ENCODE measurements at places on chromosomes 12 and 14.

DNA sequence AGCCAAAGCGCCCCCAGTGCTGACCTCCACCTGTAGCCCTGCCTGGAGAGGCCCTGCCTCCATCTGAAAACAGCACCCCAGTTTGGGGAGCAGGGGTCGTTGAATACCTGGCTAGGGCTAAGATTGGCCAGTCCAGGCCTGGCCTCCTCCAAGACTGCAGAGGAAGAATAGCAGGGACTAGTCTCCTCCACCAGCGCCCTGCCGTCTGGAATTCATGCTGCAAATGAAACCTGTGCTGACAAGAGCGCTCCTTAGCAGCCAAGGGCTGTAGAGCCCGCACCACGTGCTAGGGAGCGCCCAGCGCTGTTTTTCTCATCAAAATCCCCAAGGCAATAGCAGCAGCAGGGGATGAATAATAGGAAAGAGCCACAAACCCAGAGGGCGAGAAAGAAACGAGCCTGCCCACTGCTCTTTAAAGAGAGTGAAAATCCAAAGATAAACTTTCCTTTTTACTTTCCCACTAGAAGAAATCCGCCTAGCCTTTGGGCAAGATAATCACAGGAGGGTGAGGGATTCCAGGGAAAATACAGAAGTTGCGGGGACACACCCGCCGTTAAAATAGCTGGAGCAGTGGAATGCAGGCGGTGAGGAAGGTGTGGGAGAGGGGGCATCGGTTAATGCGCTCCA, 3.3 kb downstream of the COL2A1 start:
- no peak for DNase-seq

- no peak for DNase-seq
Measured at GRCh38 chr12:102528111-102528510, 47.7 kb upstream of the IGF1 start.

DNA sequence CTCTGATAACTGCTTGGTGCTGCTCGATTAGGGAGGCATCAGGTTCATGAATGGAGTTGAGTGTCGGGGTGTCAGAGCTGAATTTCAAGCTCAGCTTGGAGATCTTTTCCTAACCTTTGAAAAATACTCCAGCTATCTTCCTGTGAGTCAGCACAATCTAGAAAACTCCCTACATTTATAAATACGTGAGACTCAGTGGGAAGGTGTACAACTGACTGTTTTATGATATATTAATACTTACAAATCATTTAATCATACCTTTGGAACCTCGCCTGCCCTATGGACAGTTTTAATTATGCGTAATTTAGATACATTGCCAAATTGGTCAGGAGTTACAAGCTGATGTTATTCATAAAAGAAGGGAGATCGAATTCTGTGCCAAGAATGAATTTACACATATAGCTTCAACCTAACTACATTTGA, 961 bp downstream of the CMAS start:
- DNase-seq: peak; percentile 4

- no peak for DNase-seq
Measured at GRCh38 chr12:6912164-6912935, 2.0 kb upstream of the ENO2 start.

- no peak for DNase-seq
Measured at GRCh38 chr12:123938679-123939480, 33.8 kb downstream of the CCDC92 start.

GRCh38 chr12:19957308-19958125, 410.8 kb upstream of the PDE3A start:
- no peak for DNase-seq

DNA sequence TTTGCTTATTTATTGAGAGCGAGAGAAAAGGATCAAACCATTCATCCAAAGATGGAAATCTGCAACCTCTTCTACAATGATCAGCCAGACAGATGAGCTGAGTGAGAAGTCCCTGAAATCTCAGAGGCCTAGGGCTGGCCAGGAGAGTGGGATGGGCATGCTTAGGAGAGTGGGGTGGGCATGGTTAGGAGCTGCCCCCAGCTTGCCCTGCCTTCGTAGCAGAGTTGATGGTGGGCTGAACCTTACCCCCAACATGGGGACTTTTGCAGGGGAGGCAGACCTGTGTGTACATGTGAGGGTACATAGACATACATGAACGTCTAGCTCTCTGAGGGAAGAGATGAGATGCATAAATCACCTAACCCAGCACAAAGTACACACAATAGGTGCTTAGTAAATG, 95.7 kb upstream of the ESRRB start:
- DNase-seq: no peak

DNA sequence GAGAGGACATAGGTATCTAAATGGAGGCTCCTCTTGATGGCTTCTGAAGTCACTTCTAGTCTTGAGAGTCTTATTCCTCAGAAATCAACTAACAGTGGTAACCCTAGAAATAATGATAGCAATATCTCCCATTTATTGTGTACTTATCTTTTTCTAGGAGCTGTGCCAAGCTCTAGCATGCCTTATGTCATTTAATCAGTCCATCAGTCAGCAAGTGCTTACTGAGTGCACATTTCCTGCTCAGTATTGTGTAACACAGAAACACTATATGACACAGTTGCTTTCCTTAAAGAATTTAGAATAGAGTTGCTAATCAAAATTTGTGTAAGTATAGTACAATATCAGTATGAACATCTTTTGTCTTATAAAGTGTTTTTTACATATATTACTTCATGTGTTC, 36.6 kb downstream of the KRT76 start:
- no peak for DNase-seq

DNA sequence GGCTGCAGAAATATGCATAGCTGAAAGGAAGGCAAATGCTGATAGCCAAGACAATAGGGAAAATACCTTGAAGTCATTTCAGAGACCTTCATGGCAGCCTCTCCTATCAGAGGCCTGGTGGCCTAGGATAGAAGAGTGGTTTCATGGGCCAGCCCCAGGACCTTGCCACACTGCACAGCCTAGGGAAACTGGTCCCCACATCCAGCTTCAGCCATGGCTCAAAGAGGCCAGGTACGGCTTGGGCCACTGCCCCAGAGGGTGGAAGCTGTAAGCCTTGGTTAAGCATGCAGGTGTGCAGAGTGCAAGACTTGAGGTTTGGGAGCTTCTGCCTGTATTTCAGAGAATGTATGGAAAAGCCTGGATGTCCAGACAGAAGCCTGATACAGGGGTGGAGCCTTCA, 101.0 kb upstream of the KITLG start:
- DNase-seq: no peak

- no peak for DNase-seq
Measured at GRCh38 chr12:51923506-51924365, 16.4 kb downstream of the ACVRL1 start.

- DNase-seq: peak; percentile 81
Measured at GRCh38 chr14:88005050-88005481, at the start of gene GPR65. Gene GPR65 (plus strand): TSS chr14:88005135. CDS start chr14:88010848, 5,713 bp downstream.

DNA sequence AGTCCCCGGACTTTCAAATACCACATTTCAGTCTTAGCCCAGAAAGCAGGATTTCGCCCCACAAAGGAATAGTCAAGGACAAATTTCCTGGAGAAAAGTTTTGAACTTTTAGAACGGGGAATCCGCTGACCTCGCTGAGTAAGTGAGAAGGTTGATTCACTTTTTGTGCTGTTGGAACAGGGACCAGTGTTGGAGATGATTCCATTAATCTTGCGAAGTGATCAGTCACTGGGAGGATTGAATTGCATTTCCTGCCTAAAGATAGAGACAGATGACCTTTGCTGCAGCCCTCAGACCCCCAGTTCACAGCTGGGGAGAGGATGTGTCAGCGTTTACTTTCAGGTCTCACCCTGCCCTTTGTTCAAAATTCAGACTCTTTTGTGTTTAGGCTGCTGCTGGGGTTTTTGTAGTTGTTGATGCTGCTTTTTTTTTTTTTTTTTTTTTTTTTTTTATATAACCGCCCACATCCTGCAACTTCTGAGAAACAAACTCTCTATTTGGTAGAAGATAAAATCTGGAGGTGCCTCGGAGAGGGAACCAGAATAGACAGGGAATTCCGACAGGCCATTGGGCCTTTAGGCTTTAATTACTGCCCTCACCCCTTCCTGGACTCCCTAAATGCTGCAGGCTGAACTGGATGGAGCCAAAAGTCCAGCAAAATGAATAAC, 9.8 kb upstream of the KDM2B start:
- DNase-seq: peak; percentile 77

DNA sequence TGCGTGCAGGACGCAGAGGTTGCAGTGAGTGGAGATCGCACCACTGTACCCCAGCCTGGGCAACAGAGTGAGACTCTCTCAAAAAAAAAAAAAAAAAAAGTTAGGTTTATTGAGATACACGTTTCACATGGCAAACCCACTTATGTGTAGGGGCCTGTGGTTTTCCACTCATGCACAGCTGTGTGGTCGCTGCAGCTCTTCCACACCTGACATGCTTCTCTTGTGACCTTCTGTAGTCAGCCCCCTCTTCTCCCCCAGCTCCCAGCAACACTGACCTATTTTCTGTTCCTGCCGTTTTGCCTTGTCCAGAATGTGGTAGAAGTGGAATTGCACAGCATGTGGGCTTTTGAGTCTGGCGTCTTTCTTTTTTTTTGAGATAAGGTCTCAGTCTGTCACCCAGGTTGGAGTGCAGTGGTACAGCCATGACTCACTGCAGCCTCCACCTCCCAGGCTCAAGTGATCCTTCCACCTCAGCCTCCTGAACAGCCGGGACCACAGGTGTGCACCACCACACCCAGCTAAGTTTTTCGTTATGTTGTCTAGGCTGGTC, 8.4 kb downstream of the MTA1 start:
- no peak for DNase-seq

DNA sequence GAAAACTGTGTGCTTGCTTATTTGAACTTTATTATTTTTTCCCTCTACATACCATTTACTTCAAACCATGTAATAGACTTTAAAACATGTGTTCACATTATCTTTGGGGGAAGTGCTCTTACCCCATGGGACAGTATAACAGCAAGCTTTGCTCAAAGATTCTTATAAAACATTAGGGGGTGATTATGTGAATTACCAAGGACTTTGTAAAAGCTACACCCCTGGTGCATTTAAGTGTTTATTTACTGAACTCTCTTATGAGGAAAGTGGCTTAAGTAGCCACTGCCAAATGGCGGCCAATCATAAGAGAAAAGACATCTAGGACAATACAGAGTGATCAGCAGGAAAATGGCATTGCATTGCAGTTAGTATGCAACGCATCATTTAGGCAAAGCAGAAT, 70.3 kb downstream of the CAPZA3 start:
- DNase-seq: no peak

DNA sequence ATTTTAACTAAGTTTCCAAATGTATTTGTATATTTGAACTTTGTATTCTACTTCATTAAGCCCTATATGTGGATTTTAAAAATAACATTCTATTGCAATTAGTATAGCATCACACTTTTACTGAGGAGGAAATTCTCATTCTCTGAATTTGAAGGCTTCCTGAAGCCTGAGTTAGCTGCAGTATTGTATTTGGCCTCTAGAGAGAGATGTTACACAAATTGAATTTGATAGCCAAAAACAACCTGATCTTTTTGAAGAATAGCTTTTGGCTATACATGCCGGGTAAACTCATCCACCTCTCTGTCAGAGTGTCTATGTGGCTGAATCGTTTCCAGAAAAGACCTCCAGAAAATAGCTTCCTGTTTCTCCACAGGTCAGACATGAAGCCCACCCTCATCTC, 316.5 kb upstream of the OR4E1 start:
- DNase-seq: peak; percentile 60

DNA sequence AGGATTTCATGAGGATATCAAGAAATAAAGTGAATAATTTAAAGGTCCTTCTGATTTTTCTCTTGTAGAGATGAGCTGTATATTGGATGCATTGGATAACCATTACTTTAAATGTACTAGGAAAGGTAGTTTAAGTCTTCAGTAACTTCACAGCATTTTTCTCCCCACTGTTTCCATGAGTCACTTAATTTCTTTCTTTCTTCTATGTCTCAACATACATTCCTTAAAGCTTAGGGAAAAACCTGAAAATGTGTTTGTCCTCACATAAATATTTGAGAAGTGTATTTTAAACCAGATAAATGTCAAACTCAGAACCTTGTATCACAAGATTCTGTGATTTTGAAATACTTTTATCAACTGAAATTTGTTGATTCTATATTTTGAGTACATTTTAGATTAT, 1970.2 kb upstream of the FLRT2 start:
- no peak for DNase-seq

DNA sequence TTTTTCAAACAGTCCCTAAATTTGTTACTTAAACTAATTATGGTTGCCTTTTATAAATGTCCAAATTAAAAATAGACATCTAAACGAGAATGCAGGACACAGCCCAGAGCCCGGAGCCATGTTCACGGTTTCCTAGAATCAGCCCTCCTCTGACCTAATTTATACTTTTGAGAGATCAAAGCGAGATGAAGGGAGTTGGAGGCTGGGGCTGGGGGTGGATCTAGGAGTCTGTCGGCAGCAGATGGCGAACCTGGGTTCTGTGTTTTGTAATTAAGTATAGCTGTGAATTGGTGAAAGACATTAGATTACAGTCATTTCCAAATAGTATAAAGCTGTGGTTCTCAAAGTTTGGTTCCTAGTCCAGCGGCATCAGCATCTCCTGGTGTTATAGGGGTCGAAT, 210.1 kb downstream of the SLC41A2 start:
- peak; percentile 50 for DNase-seq

GRCh38 chr12:52050116-52050757, 1.0 kb upstream of the NR4A1 start:
- DNase-seq: no peak

- DNase-seq: no peak
Measured at GRCh38 chr12:50220363-50220995, 53.3 kb upstream of the CERS5 start.

- no peak for DNase-seq
Measured at GRCh38 chr12:97336900-97337751, 125.5 kb upstream of the RMST start.

- peak; percentile 32 for DNase-seq
Measured at GRCh38 chr12:100539202-100539601, 34.3 kb upstream of the GAS2L3 start.

DNA sequence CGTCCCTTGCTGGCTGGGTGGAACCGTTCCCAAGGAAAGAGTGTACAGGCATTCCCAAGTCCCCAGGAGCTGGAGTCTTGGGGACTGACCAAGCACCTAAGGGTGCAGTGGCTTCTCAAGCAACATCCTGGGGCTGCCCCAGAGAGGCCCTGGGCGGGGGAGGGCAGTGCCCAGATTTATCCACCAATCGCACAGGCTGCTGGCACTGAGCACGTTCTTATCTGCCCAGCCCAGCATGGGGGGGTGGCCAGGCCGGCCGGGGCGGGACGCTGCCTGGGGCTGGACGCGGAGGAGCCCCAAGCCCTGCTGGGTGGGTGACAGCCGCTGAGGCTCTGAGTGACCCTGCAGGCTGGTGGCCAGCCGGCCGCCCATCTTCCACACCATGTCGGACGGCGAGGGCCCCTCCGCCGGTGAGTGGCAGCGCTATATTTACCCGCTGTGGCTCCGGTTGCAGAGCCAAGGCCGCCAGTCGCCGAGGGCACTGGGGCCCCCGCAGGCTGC, 53.4 kb downstream of the CYP46A1 start:
- DNase-seq: no peak

- DNase-seq: peak; percentile 25
Measured at GRCh38 chr12:65602610-65603295, 221.5 kb upstream of the HMGA2 start.

- no peak for DNase-seq
Measured at GRCh38 chr14:79278798-79279644, 932.3 kb downstream of the DIO2 start.

- peak; percentile 98 for DNase-seq
Measured at GRCh38 chr12:674272-674781, 11.1 kb upstream of the NINJ2 start.

- DNase-seq: no peak
Measured at GRCh38 chr12:88552610-88553079, 27.6 kb downstream of the KITLG start.

Data from Jurkat, Clone E6-1 (cell line).